ENCODE measurements at places on chromosomes 5 and 9.

- H3K27me3 ChIP-seq, result no peaks in the 10 kb centered on the region
- no peak for DNase-seq
- no peaks in the 10 kb centered on the region for H3K4me1 ChIP-seq
Measured at GRCh38 chr5:1967736-1968135, 85.0 kb upstream of the IRX4 start.

GRCh38 chr5:73031839-73032238 is 76.0 kb downstream of the FCHO2 start:
- no peaks in the 10 kb centered on the region for H3K4me1 ChIP-seq
- H3K27ac ChIP-seq, result no peak overlapping the region
- H3K36me3 ChIP-seq, result no peaks in the 10 kb centered on the region
- H3K4me3 ChIP-seq, result no peak overlapping the region

DNA sequence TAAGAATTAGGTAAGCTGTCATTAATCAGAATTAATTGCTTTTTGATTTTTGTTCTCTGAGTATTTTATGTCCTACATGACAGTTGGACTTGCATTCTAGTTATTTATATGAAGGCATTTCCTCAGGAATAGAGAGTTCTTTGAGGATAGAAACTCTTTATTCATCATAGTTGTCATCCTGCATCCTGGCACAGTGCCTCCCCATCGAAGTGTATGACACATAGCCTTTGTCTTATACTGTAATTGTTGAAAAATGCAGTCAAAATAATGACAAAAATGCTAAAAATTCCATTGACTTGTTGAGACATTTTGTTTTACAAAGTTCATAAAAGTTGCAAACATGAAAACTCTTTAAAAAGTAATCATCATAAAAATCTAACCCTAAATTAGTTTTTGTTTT is 36.5 kb downstream of the CFAP95 start:
- no peak for DNase-seq
- no peaks in the 10 kb centered on the region for H3K36me3 ChIP-seq
- H3K4me1 ChIP-seq, result no peaks in the 10 kb centered on the region
- peaks cover 4% of the 10 kb centered on the region for H3K27me3 ChIP-seq

GRCh38 chr5:25357605-25358004 is 712.8 kb upstream of the CDH10 start:
- H3K36me3 ChIP-seq, result no peaks in the 10 kb centered on the region
- H3K4me1 ChIP-seq, result no peaks in the 10 kb centered on the region
- H3K27ac ChIP-seq, result no peak overlapping the region
- DNase-seq, result no peak

DNA sequence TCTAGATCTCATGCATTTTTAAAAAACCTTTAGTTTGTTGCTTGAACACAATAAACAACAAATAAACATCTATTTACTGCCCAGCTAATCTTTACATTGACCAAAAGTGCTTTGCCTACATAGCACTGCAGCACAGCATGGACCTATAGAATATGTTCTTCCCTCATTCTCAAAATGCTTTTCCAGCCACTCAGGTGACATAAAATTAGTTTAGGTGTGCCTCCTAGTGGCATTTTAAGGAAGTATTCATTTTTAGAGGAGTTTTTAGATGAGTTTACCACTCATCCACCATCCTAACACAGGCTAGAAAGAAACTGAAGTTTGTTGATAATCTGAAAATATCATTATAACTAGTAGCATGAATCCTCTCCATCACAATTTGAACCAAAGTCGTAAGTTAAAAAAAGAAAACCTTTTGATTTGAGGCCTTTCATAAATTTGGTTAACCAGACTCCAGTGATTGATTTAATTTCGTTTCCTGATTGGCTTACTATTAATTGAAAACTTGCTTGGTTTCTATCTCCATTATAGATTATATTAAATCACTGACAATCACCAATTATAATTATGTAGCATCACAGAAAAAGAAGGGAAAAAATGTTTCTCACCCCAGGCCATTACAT is 12.6 kb downstream of the PLGRKT start:
- no peaks in the 10 kb centered on the region for H3K4me1 ChIP-seq
- H3K27me3 ChIP-seq, result no peaks in the 10 kb centered on the region
- no peak overlapping the region for H3K4me3 ChIP-seq
- H3K36me3 ChIP-seq, result no peaks in the 10 kb centered on the region

GRCh38 chr9:116267021-116267420 is 113.4 kb downstream of the PAPPA start:
- H3K4me3 ChIP-seq, result no peak overlapping the region
- H3K36me3 ChIP-seq, result no peaks in the 10 kb centered on the region
- H3K27ac ChIP-seq, result no peak overlapping the region
- H3K27me3 ChIP-seq, result no peaks in the 10 kb centered on the region
- no peaks in the 10 kb centered on the region for H3K4me1 ChIP-seq
- no peak for DNase-seq

- H3K36me3 ChIP-seq, result no peaks in the 10 kb centered on the region
- H3K27me3 ChIP-seq, result no peaks in the 10 kb centered on the region
- DNase-seq, result no peak
- H3K27ac ChIP-seq, result no peak overlapping the region
- no peaks in the 10 kb centered on the region for H3K4me1 ChIP-seq
- H3K4me3 ChIP-seq, result no peak overlapping the region
Measured at GRCh38 chr5:58073243-58073642, 386.6 kb downstream of the PLK2 start.

DNA sequence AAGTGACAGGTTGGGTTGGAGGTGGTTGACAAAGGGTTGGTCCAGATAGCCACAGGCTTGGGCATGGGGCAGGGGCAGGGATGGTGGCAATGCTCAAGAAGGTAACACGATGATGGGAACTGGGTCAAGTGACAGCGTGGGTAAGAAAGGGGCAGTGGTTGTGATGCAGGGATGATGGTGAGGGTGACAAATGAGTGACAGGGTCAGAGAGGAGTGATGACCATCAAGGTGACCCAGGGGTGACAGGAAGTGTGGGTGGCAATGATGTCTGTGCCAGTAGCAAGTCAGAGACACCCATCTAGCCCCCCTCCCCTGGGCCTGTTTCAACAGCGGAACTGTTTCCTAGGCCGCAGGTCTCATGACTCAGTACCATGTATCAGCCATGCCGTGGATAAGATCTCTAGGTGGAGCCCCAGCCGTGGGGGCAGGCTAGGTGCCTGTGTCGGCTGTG is 20.5 kb downstream of the AQP3 start:
- no peaks in the 10 kb centered on the region for H3K4me1 ChIP-seq
- no peaks in the 10 kb centered on the region for H3K36me3 ChIP-seq
- DNase-seq, result no peak
- no peaks in the 10 kb centered on the region for H3K27me3 ChIP-seq

DNA sequence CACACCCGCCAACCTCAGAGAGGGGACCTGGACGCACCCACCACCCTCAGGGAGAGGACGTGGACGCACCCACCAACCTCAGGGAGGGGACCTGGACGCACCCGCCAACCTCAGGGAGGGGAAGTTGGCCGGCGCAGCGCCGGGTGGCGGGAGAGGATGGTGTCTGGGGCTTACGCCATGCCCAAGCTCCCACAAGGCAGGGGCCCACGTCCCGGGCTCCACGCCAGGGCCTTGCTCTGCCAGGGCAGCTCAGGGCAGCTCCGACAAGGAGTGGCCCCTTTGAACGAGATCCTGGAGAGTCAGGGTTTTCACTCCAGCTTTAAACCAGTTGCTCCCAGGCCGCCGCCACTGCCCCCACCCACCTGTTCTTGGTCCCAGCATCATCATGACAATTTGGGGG is 32.2 kb upstream of the SLC12A7 start:
- H3K27me3 ChIP-seq, result no peaks in the 10 kb centered on the region
- no peak overlapping the region for H3K27ac ChIP-seq
- peak; percentile 76 for DNase-seq
- H3K36me3 ChIP-seq, result no peaks in the 10 kb centered on the region

DNA sequence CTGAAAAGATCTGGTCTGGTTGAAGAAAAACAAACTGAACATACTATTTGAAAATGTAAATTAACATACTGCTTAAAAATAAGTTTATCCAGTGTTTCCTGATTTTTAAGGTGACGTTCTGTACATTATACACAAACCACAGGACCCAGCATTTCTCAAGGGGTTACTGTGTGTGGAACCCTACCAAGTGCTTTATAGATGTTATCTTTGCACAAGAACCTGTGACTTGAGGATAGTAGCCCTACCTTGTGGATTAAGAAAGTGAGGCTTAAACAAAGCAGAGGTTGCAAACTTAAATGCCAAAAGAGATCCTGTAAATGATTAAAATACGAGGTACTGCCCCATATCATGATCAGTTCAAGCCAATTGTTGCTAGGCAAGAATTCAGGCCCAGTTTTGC is 4.7 kb downstream of the KLF9 start:
- peaks cover 5% of the 10 kb centered on the region for H3K4me1 ChIP-seq
- no peak overlapping the region for H3K27ac ChIP-seq
- no peaks in the 10 kb centered on the region for H3K27me3 ChIP-seq
- peak overlapping the region; percentile 88 for H3K4me3 ChIP-seq

DNA sequence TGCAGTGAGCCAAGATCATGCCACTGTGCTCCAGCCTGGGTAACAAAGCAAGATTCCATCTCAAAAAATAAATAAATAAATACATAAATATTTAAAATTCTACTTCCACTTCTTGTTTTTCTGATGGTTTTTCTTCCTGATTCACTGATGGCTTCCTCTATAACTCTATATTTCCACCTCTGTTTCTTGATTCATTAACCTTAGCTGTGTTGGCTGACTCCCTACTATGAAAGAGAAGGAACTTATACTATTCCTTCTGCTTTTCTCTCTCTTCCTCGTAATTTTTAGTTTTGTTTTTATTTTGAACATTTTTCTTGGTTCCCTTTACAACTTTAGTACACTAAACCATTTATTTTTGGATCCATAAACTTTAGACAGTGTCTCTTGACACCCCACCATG is 103.5 kb downstream of the MAMDC2 start:
- no peak overlapping the region for H3K27ac ChIP-seq
- no peaks in the 10 kb centered on the region for H3K36me3 ChIP-seq
- no peak for DNase-seq
- H3K4me3 ChIP-seq, result no peak overlapping the region
- no peaks in the 10 kb centered on the region for H3K4me1 ChIP-seq

GRCh38 chr9:21119093-21119770 is 22.4 kb downstream of the IFNW1 start:
- H3K27ac ChIP-seq, result no peak overlapping the region
- peak; percentile 54 for DNase-seq
- H3K36me3 ChIP-seq, result no peaks in the 10 kb centered on the region
- H3K4me3 ChIP-seq, result no peak overlapping the region

GRCh38 chr5:149728303-149728702 is 1.8 kb upstream of the PPARGC1B start:
- no peak overlapping the region for H3K4me3 ChIP-seq
- DNase-seq, result no peak
- H3K36me3 ChIP-seq, result no peaks in the 10 kb centered on the region
- no peaks in the 10 kb centered on the region for H3K4me1 ChIP-seq
- no peak overlapping the region for H3K27ac ChIP-seq

DNA sequence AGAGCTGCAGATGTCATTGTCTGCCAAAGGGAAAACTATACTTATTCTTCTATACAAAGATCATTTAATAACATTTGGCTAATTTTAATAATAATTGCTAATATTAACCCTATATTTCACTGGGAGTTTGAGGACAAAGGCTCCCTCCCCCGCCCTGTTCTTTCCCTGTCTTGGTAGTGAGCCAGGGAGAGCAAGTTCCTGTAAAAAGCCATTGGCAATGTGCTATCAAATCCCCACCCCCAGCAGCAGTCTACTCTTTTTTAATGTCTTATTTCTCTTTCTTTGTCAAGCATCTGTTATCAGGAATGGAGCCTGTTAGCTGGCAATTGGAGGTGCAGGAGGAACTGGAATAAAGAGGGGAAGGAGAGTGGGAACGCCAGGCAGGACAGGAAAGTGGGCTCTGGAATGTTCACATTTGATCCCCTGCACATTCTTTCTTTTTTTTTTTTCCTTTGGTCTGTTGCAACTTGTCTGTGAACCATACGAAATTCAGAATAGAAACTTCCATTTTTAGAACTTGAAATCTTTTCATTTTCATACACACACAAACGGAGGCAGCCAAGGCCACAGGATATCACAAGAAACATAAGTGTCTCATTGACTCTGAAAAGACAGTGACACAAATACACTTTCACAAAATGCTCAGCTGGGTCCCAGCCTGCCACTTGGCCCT is 664.8 kb upstream of the ZNF608 start:
- H3K36me3 ChIP-seq, result no peaks in the 10 kb centered on the region
- no peaks in the 10 kb centered on the region for H3K27me3 ChIP-seq
- peak; percentile 35 for DNase-seq

GRCh38 chr5:150765011-150765798 is 6.4 kb upstream of the DCTN4 start:
- H3K27me3 ChIP-seq, result no peaks in the 10 kb centered on the region
- H3K27ac ChIP-seq, result no peak overlapping the region
- H3K4me3 ChIP-seq, result no peak overlapping the region

DNA sequence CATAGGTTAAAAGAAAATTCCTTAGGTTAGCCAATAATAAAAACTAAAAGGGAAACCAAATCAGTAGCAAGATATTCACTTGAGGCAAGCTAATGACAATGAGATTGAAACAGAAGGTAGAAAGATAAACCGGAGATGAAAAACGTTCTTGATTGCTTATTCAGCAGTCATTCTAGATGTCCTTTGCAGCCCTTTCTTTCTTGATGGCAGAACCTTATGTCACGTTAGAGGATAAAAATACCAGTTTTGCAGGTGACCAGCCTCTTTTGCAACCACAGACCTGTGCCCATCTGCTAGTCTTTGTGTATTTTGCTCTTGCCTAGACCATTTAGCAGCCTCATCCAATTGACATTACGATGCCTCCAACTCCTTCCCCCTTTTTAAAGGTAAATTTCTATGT is 337.8 kb downstream of the DMAC1 start:
- no peak overlapping the region for H3K4me3 ChIP-seq
- H3K27ac ChIP-seq, result no peak overlapping the region
- H3K36me3 ChIP-seq, result no peaks in the 10 kb centered on the region
- H3K4me1 ChIP-seq, result no peaks in the 10 kb centered on the region
- H3K27me3 ChIP-seq, result no peaks in the 10 kb centered on the region
- no peak for DNase-seq

DNA sequence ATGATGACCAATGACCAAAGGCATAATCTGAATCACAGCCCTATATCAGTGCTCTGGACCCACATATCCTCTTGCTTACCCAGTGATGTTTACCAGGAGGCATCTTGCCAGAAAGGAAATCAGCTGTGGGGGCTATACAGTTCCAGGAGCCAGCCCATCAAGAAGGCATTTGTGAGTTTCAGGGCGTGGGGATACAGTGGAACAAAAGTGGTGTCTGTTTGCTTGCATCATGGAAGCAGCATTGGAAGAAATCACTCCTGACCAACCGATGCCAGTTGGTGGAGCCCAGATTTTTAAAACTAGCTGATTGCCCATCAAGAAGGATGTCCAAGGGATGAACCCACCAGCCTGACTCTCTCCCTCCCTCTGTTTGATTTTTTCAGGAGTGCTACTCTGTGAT is 106.5 kb upstream of the EGFLAM start:
- H3K27me3 ChIP-seq, result peaks cover 6% of the 10 kb centered on the region
- no peaks in the 10 kb centered on the region for H3K36me3 ChIP-seq

GRCh38 chr9:121133104-121133816 is 58.5 kb downstream of the CNTRL start:
- H3K36me3 ChIP-seq, result no peaks in the 10 kb centered on the region
- H3K4me1 ChIP-seq, result no peaks in the 10 kb centered on the region
- peak; percentile 54 for DNase-seq
- no peak overlapping the region for H3K27ac ChIP-seq
- no peaks in the 10 kb centered on the region for H3K27me3 ChIP-seq
- no peak overlapping the region for H3K4me3 ChIP-seq

GRCh38 chr5:69261034-69261433 is 26.3 kb downstream of the CDK7 start:
- DNase-seq, result no peak
- no peaks in the 10 kb centered on the region for H3K27me3 ChIP-seq
- H3K36me3 ChIP-seq, result peaks cover 7% of the 10 kb centered on the region
- H3K4me1 ChIP-seq, result no peaks in the 10 kb centered on the region
- no peak overlapping the region for H3K27ac ChIP-seq
